SHP77 (cell line): ENCODE measurements at places on chromosomes 2 and 18.

DNA sequence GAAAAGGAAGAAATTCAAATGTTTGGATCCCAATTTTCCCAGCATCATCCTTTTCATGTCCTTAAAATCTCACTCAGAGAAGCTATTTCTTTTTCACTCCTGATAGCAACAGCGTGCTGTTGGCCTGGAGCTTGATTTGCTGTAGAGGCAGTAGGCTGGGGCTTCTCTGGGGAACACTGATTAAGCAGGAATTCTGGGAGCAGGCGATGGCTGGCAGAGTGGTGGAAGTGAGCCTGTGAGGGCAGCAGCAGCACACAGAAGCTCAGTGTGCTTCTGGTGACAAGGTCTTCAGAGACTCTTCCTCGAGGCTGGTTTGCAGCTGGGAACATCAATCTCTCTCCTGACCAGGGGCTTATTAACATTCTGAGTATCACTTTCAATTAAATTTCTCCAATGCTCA, 284.6 kb downstream of the DPP10 start:
- DNase-seq = no peak

DNA sequence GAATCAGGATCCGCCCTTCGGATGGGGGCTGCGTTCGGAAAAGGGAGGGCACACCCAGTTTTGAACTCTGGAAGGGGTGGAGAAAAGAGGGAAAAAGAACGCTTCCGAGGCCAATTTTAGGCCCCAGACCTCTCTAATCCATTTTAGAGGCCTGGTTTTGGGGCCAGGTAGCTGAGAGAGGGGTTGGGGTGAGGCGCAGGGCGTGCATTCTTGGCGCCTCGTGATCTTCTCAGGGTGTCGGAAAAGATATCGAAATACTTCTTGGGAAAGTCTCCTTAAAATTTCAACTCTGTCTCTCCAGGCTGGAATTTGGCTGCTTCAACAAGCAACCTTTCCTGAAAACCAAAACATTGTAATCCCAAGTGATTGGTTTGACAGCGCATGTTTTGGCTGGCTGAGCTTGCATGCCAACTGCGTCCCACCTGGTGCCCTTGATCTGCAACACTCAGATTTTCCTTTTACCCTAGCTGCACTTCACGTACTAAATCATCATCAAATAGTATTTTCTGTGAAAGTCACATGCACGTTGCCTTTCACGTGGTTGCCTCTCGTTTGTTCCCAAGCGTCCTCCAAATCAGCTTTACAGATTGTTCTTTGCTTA, 864 bp upstream of the XPO1 start:
- DNase-seq = peak; percentile 54

- DNase-seq = peak; percentile 52
Observed at GRCh38 chr2:105403783-105404698, 5.2 kb upstream of the FHL2 start.

- DNase-seq = no peak
Observed at GRCh38 chr2:197075754-197076337, 149.3 kb upstream of the PGAP1 start.

DNA sequence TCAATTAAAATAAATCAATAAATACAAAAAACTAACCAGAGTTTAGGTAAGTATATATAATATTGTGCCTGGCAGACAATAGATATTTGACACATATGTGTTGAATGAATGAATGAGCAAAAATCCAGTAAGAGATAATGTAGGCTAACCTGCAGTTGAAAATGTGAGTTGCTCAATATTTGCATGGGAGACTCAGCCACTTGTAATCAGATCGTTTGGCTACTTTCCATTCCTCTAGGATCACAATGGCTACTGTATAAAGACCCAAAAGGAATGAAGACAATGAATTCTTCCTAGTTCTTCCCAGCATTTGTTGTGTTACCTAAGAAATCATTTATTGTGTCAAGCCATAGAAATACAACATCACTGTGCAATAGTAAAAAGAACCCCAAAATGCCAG, 25.3 kb downstream of the PIEZO2 start:
- DNase-seq = no peak

GRCh38 chr2:202261531-202261930, 4.0 kb upstream of the NOP58 start:
- DNase-seq = no peak

GRCh38 chr2:109143214-109144187, 14.5 kb downstream of the SH3RF3 start:
- no peak for DNase-seq

DNA sequence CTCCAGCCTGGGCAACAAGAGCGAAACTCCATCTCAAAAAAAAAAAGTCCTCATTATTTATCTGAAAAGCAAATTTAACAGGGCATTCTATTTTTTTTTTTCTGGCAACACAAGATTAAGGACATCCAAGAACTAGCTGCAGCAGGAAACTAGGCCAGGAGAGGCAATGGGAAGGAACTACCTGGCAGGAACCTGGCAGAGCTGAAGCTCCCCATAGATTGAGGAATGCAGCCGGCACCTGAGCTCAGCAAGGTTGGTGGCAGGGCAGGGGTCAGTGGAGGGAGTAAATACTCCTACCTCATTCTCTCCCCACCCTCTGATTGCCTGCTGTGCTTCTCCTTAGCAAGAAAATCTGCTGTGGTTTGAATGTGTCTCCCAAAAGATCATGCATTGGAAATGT, 30.4 kb upstream of the LAPTM4A start:
- DNase-seq = no peak

DNA sequence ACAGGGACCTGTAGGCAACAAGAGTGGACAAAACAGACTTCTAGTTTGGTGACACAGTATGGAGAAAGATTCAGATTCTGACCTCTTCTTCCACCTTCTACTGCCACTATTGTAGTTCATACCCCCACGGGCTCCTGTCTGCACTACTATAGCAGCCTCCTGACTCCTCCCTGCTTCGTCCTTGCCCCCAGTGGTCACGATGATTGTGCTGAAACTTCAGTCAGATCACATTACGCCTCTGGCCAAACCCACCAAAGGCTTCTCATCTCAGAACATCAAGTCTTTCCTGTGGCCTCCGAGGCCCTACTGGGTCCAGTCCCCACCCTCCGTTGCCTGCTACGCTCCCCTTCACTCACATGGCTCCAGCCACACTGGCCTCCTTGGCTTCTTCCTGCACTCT, 147.6 kb downstream of the CYP26B1 start:
- DNase-seq = no peak
